ENCODE measurements at places on chromosomes 2 and 18.
A peak's percentile ranks its signal among the peaks of the same experiment; 100 is the strongest.

DNA sequence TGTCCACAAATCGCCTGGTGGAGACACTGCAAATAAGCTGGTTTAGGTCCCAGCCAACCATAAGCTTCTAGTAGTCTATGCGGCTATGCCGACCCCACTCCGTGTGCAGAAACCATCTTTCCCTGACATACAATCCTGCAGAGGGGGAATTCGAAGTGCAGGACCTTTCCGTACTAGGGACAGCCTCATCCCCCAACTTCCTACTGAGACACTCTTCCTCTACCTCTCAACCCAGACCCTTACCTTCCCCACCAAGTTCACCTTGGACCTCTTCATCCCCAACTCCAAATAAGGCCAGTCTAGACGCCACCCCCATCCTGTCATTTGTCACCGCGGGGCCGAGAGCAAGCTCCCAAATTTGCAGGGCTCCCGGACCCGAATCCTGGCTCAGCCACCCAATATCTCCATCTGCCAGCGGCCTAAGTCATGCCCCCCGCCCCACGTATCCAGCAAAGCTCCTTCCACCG, 496 bp downstream of the SUCLG1 start:
- H3K27me3 ChIP-seq: no peaks in the 10 kb centered on the region
- peak overlapping the region; percentile 89 for H3K4me3 ChIP-seq
- no peak overlapping the region for H3K27ac ChIP-seq
- DNase-seq: no peak
- no peaks in the 10 kb centered on the region for H3K36me3 ChIP-seq

DNA sequence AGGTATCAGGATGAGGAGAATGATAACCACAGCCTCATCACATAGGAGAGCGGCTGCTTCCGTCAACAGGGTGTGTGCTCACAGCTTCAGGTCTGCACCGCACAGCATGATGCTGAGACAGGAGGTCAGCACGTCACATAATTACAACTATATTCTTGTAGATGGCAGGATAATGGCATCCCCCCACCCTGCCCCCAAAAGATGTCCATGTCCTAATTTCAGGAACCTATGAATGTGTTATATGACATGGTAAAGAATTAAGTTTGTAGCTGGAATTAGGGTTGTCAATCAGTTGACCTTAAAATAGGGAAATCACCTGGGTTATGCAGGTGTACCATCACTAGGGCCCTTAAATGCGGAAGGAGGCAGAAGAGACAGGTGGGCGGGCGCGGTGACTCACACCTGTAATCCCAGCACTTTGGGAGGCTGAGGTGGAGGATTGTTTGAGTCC, 73.9 kb downstream of the ARL4C start:
- peaks cover 2% of the 10 kb centered on the region for H3K4me1 ChIP-seq
- H3K27ac ChIP-seq: no peak overlapping the region
- no peaks in the 10 kb centered on the region for H3K36me3 ChIP-seq
- H3K27me3 ChIP-seq: no peaks in the 10 kb centered on the region

DNA sequence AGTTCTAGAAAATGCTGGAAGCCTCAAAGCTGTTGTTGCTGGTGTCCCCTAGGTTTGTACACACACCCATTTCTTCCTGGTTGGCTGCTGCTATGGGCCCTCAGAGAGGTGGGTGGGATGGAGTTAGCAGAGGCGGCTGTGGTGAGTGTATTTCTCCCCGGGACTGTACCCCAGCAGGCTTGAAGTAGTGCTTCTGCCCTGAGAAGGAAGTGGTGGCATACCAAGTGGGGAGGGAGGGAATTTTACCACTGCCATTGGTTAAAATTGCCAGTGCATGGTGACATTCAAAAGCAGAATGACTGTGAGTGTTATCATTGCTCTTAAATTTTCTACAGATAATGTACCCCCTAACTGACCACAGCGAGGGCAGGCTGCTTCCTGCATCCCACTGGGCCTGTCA, 125.6 kb upstream of the CAPN13 start:
- H3K27ac ChIP-seq: no peak overlapping the region
- no peak overlapping the region for H3K4me3 ChIP-seq
- H3K4me1 ChIP-seq: peaks cover 2% of the 10 kb centered on the region
- H3K36me3 ChIP-seq: no peaks in the 10 kb centered on the region

- H3K27ac ChIP-seq: no peak overlapping the region
- H3K4me3 ChIP-seq: no peak overlapping the region
- H3K4me1 ChIP-seq: no peaks in the 10 kb centered on the region
- H3K27me3 ChIP-seq: no peaks in the 10 kb centered on the region
- peak; percentile 39 for DNase-seq
Observed at GRCh38 chr2:102449370-102449974, 23.6 kb upstream of the SLC9A4 start.

GRCh38 chr2:173654161-173654895, 299.7 kb downstream of the CDCA7 start:
- no peaks in the 10 kb centered on the region for H3K36me3 ChIP-seq
- H3K27me3 ChIP-seq: no peaks in the 10 kb centered on the region
